ENCODE measurements at places on chromosomes 4 and X. TPM values are rescaled to one million over a fixed set of nuclear protein-coding genes. Genes with fewer than 3 reads are reported as not detected.

The BEND2 gene
- total RNA-seq: not detected

The MAGIX gene
- 6.6 TPM for total RNA-seq

The DCAF4L1 gene
- total RNA-seq: 0.35 TPM

GRCh38 chrX:142503967-142504643 lies 299.0 kb upstream of the MAGEC2 start:
- no peaks in the 10 kb centered on the region for H3K27me3 ChIP-seq
- H3K36me3 ChIP-seq: no peaks in the 10 kb centered on the region
- no peak overlapping the region for H3K27ac ChIP-seq
- no peak for DNase-seq

The NLGN3 gene
- total RNA-seq: 14.4 TPM

- H3K36me3 ChIP-seq: no peaks in the 10 kb centered on the region
- no peaks in the 10 kb centered on the region for H3K4me1 ChIP-seq
- H3K27ac ChIP-seq: no peak overlapping the region
- no peak for DNase-seq
- H3K4me3 ChIP-seq: no peak overlapping the region
- no peaks in the 10 kb centered on the region for H3K27me3 ChIP-seq
Observed at GRCh38 chr4:22653752-22654151, 39.0 kb upstream of the GBA3 start.

The GLRA3 gene
- total RNA-seq: not detected

GRCh38 chr4:87011340-87012034 lies 76.7 kb downstream of the AFF1 start:
- no peak overlapping the region for H3K4me3 ChIP-seq
- H3K4me1 ChIP-seq: peaks cover 7% of the 10 kb centered on the region

The NSD2 gene
- 10.3 TPM for total RNA-seq

DNA sequence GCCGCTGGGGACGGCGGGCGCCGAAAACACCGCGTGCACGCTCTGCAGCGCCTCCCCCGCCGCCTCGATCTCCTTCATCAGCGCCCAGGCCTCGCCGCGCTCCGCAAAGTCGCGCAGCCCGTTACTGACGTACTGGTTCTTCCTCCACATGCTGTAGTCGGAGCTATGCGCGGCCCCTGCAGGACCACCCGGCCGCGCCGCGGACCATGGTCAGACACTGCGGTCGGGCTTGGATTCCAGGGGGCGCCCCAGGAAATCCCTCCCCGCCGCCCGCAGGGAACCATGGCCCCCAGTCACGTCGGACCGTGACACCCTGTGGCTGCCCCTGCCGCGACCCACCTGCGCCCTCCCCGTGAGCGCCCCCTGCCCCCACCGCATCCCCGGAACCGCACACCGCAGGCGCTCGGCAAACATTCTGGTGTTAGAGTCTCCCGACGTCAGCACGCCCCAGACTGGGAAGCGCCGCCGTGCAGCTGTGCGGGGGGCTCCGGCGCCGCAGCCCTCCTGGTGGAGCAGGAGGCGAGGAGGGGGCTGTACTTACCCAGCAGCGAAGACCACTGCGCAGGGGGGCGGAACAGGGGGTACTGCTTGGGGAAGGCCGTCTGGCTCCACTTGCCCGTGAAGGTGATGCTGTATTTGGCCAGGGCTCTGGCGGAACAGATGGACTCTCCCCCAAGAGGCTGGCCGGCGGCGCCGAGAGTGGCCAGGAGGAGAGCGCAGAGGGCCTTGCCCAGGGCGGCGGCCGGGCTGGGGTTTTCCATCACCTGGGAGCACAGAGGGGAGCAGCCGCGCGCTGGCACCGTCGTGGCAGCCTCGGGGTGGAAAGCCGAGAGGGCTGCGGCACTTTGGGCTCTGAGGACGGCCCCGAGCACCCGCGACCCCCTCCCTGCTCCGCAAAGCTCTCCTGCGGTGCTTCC lies 814 bp downstream of the SPON2 start:
- peaks cover 19% of the 10 kb centered on the region for H3K4me1 ChIP-seq
- peak overlapping the region; percentile 51 for H3K4me3 ChIP-seq

The TGIF2LX gene
- not detected for total RNA-seq

Measured in uterus (tissue), 4 donors.